ENCODE measurements at places on chromosomes 1 and 21. TPM values are rescaled to one million over a fixed set of nuclear protein-coding genes. Genes with fewer than 3 reads are reported as not detected.

GRCh38 chr21:44537930-44538911 lies 1.8 kb downstream of the KRTAP10-1 start:
- no peak overlapping the region for H3K4me3 ChIP-seq
- no peaks in the 10 kb centered on the region for H3K36me3 ChIP-seq
- no peaks in the 10 kb centered on the region for H3K27me3 ChIP-seq
- no peaks in the 10 kb centered on the region for H3K4me1 ChIP-seq

DNA sequence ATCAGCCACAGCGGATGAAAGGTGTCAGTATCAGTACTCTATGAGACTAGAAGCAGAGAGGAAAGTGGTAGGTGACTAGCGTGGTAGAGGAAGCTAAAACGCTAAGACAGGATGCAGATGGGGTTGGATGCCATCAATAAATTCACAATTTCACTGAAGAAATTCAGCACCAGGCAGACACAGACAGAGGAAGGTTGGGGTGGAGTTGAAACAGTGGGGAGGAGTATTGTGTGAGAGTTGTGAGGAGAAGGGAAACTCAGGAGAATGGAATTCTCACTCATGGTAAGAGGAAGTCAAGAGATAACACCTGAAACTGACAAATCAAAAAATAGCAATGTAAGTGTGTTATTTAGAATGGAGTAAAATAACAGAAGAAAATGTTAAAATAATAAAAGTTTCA lies 208.5 kb upstream of the DAB1 start:
- DNase-seq: no peak
- no peak overlapping the region for H3K27ac ChIP-seq
- H3K4me1 ChIP-seq: no peaks in the 10 kb centered on the region
- H3K27me3 ChIP-seq: no peaks in the 10 kb centered on the region
- no peaks in the 10 kb centered on the region for H3K36me3 ChIP-seq
- H3K4me3 ChIP-seq: no peak overlapping the region

- H3K27ac ChIP-seq: no peak overlapping the region
- DNase-seq: no peak
- H3K4me1 ChIP-seq: no peaks in the 10 kb centered on the region
These were observed 77.5 kb upstream of the L1TD1 start for GRCh38 chr1:62117018-62117750.

GRCh38 chr21:41641510-41641815 lies 125.4 kb downstream of the RIPK4 start:
- no peaks in the 10 kb centered on the region for H3K36me3 ChIP-seq
- no peaks in the 10 kb centered on the region for H3K27me3 ChIP-seq

GRCh38 chr1:87279966-87280535 lies 48.6 kb upstream of the LMO4 start:
- no peaks in the 10 kb centered on the region for H3K36me3 ChIP-seq
- H3K27ac ChIP-seq: no peak overlapping the region
- H3K4me1 ChIP-seq: no peaks in the 10 kb centered on the region
- DNase-seq: no peak
- H3K27me3 ChIP-seq: no peaks in the 10 kb centered on the region

- DNase-seq: no peak
- no peaks in the 10 kb centered on the region for H3K4me1 ChIP-seq
- no peaks in the 10 kb centered on the region for H3K27me3 ChIP-seq
- no peak overlapping the region for H3K27ac ChIP-seq
These were observed 38.1 kb upstream of the A3GALT2 start for GRCh38 chr1:33358795-33359503.

GRCh38 chr1:3539707-3540425 lies 71.4 kb downstream of the MEGF6 start:
- no peaks in the 10 kb centered on the region for H3K4me1 ChIP-seq
- H3K36me3 ChIP-seq: no peaks in the 10 kb centered on the region
- no peak for DNase-seq
- no peak overlapping the region for H3K4me3 ChIP-seq
- H3K27me3 ChIP-seq: no peaks in the 10 kb centered on the region

GRCh38 chr1:55045430-55045829 lies 6.1 kb downstream of the PCSK9 start:
- H3K36me3 ChIP-seq: no peaks in the 10 kb centered on the region
- no peaks in the 10 kb centered on the region for H3K4me1 ChIP-seq
- H3K27ac ChIP-seq: no peak overlapping the region
- H3K27me3 ChIP-seq: peaks cover 4% of the 10 kb centered on the region

DNA sequence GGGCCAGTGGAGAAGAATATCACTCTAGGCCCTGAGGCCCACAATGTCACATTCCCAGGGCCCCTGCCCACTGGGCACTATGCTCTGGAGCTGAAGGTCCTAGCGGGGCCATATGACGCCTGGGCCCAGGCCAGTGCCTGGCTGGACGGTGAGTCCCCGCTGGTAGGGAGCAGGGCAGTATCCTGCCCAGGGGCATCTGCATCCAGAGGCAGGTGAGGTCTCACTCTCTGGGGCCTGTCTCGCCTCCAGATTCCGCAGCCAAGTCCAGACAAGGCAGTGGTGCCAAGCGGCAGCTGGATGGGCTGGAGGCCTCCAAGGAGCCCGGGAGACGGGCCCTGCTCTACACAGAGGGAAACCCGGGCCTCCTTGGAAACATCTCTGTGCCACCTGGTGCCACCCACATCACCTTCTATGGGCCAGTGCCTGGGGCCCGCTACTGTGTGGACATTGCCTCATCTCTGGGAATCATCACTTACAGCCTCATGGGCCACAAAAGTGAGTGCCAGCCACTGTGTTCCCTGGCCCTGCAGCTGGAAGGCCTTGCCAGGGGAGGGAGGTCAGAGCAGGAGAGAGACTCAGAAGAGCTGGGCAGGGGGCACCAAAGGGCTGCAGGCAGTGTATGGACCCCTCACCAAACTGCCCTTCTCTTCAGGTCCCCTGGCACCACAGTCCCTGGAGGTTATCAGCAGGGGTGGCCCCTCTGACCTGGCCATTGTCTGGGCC lies 11.1 kb upstream of the PTPN7 start:
- no peak overlapping the region for H3K27ac ChIP-seq
- DNase-seq: no peak

DNA sequence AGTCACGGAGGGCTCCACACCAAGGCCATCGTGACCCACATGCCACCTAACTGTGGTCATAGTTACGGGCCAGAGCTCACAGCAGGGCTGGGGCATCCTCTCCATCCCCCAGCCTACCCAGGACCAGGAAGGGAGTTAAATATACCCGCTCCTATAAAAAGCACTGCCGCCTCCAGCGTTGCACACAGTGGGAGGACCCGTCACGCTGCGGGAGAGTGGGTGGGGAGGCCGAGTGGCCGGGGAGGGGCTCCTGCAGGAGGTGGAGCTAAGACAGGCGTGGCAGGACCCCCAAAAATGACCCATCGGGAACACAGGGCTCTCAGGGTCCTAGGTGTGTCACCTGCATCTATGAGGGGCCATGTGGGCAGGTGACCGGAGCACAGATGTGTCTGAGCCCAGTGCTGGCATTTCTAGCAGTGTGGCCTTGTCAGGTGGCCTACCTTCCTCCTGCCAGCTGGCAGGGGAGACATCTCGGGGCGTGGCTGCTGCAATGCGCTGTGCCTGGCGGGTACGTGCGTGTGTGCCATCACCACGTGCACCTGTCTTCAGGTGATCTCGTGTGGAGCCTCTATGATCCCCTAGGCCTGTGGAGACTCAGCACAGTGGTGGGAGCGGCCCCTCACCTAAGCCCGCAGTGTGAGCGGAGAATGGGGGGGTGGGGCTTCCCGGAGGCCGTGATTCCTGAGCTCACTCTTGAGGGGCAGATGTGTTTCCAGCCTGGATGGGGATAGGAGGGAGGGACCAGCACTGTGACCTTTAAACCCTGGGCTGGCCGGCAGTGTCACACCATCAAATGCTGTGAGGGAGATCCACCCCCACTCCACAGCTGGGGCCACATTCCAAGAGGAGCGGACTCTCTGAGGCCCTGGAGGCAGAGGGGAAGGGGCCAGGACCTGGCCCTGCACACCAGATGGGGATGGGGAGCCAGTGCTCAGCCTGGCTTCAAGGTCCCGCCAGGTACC lies 17.7 kb downstream of the AGRN start:
- no peak overlapping the region for H3K27ac ChIP-seq
- H3K36me3 ChIP-seq: no peaks in the 10 kb centered on the region

DNA sequence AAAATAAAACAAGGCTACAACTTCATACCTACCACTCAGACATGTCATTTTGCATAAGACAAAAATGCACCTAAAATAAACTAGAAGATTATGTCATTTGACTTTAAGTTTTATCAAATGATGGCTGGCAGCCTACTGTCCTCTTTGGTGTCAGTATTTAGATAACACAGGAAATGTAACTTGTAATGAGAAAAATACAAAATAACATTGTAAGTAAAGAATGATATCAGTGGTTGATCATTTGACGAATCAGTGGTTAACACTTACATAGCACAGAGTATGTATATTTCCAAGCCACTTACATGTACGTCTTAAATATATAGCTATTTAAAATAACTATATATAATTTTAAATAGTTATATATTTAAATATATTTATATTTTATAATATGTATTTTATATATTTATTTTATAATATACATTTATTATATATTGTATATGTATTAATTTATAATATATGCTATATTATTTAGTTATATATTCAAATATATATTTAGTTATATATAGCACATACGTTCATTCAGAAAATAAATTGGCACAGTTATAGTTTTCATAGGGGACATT lies 44.1 kb downstream of the ZNF678 start:
- H3K4me1 ChIP-seq: no peaks in the 10 kb centered on the region
- no peak overlapping the region for H3K27ac ChIP-seq
- peaks cover 19% of the 10 kb centered on the region for H3K36me3 ChIP-seq

- DNase-seq: no peak
- H3K27me3 ChIP-seq: no peaks in the 10 kb centered on the region
- no peak overlapping the region for H3K27ac ChIP-seq
- H3K36me3 ChIP-seq: no peaks in the 10 kb centered on the region
- H3K4me3 ChIP-seq: no peak overlapping the region
These were observed 198.0 kb downstream of the HUNK start for GRCh38 chr21:32070676-32071330.

Gene TCHHL1
- total RNA-seq: not detected

Gene NMNAT2
- total RNA-seq: not detected

Gene SPATA45
- not detected for total RNA-seq

Gene CLSTN1
- 106 TPM for total RNA-seq

Gene CD2
- 192 TPM for total RNA-seq
